Inflammatory macrophage treated with lipopolysaccharide for 1 hour (primary cell): ENCODE measurements at places on chromosomes 5 and 9.

GRCh38 chr5:135596788-135597187 lies 18.0 kb upstream of the CXCL14 start:
- DNase-seq = no peak

DNA sequence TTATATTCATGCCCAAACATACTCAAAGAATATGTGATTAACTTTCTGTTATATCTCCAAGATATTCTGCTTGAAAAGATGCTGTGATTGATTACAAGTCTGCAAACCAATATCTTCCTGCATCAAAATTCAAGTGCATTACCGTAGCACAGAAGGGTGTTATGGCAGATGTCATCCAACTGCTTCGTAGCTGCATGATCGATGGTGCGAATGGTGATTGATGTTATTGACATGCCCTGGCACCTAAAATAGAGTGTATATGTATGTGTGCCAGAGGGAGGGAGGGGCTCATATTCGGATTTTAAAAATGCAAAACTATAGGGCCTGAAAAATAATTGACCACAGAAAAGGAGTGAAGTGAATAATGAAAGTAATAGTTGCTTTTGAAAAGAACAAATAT lies 882.1 kb upstream of the NUDT12 start:
- no peak for DNase-seq

- DNase-seq = no peak
These were observed 8.4 kb downstream of the ZNF474 start for GRCh38 chr5:122137702-122138101.

- DNase-seq = peak; percentile 44
These were observed 23.4 kb downstream of the SH3TC2 start for GRCh38 chr5:149039506-149039905.

DNA sequence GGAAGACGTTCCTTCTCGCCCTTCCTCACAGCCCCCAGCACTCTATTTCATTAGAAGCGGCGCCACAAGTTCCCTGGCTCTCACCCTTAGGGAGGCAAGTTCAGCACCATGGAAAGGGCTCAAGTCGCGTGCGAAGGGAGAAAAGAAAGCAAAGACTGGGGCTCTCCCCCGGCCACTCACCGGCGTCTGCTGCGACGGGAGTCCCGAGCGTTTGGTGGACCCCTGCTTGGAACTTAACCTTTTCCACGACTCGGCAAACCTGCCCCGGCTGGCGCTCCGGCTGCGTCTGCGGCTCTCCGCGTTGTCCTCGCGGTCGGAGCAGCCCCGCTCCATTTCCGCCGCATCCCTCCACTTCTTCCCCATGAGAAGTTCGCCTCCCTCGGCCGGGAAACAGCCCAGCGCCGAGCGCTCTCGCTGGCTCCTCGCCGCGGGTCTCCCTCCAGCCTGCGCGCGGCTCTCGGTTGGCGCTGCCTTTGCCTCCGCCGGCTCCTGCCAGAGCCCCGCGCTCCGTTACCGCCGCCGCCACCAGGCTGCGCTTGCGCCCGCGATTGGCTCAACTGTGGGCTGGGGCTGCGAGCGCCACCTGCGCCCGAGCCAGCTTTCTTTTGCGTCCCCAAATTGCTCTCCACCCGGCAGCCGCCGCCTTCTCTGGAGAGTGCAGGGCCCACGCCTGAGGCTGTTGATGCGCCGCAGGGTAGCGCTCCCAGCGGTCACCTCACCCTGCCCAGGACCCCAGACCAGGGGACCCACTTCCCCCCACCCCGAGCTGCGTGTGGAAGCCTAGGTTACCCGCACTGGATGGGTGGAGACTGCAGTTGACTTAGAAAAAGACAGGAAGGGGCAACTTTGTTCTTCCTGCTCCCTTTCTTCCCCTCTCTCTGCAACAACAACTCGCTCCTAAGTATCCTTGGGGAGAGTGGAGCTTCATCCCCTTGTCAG lies 321.6 kb downstream of the CEMIP2 start:
- no peak for DNase-seq

GRCh38 chr9:105194234-105194633 lies 50.2 kb upstream of the SLC44A1 start:
- peak; percentile 68 for DNase-seq

DNA sequence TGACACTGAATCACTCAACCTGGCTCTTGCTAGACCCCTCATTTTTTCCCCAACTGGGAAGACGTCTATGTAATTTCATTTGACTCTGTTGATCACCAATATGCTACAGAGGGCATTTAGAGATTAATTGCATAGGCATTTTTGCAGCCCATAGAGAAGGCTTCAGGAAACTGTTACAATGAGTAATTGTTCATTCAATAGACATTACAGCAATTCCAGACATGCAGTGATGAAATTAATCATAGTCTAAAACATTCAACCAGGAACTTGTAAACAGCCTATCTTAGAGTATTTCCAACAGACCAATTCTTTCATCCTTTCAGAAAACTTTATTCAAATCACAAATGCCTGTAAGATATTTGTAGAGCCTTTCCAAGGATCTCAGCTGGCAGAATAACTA lies 122.3 kb downstream of the MARCHF11 start:
- no peak for DNase-seq

DNA sequence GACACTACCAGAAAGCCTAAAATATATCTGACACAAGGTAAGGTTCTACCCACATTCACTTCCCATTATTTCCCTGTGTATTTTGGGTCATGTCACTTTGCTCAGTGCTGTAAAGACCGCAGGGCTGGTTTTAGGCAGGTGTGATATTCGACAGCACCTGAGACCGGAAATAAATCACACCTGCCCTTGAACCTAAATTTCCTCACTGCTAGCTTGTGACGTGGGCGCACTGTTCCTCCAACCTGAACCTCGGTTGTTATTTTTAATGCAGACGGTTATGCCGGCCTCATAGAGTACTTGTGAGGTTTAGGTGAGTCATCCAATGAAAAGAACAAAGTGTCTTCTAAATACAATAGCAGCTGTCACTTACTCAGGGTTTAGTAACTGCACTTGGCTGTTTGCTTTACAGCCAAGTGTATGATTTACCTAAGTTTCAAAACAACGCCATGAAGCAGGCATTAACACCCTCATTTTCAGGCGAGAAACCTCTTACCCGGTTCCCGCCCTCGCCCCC lies 20.7 kb upstream of the ZNF782 start:
- DNase-seq = no peak

GRCh38 chr9:91714020-91714806 lies 235.8 kb downstream of the ROR2 start:
- no peak for DNase-seq

GRCh38 chr9:120625222-120625621 lies 45.3 kb upstream of the CDK5RAP2 start:
- DNase-seq = peak; percentile 39

DNA sequence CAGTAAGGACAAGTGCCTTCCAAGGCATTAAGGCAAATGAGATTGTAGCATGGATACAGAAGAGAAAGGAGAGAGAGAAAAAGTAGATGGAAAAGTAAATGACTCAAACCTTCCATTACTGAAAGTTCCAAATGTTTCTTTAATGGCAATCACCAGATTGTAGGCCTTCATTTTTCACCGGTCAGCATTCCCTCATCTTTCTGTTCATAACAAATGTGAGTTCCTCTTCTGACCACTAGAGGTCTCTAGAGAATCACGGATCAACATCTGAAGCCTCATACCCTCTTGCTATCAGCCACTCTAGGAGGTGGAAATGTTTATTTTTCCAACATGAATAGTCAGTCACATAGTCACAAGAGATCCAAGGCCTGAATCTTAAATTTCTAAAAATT lies 73.6 kb upstream of the RPS23 start:
- DNase-seq = peak; percentile 75

DNA sequence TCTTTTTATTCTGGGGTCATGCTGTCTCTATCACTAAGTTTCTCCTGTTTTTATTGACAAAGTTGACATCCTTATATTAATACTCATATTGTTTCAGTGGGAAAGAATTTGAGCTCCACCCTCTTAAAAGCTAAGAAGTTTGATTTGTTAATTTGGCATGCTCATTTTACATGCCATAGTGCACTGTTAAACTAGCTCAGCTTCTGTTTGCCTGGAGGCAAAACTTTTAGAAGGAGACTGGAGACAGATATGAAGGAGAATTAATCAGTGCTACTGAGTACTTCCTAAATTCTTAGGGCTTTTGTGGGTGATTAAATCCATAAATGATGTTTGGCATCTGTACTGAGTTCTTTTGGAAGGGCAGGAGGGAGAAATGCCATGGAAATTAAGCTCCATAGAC lies 138.9 kb downstream of the NTRK2 start:
- no peak for DNase-seq

- DNase-seq = no peak
These were observed 126.1 kb upstream of the WWC1 start for GRCh38 chr5:168165221-168165914.

- peak; percentile 69 for DNase-seq
These were observed 41.7 kb downstream of the ACTL7B start for GRCh38 chr9:108813951-108814601.

GRCh38 chr9:93669116-93669957 lies 93.0 kb downstream of the PHF2 start:
- DNase-seq = no peak

GRCh38 chr5:6737043-6737941 lies 24.1 kb downstream of the TENT4A start:
- peak; percentile 41 for DNase-seq

- no peak for DNase-seq
These were observed 25.8 kb downstream of the THBS4 start for GRCh38 chr5:80060966-80061365.

DNA sequence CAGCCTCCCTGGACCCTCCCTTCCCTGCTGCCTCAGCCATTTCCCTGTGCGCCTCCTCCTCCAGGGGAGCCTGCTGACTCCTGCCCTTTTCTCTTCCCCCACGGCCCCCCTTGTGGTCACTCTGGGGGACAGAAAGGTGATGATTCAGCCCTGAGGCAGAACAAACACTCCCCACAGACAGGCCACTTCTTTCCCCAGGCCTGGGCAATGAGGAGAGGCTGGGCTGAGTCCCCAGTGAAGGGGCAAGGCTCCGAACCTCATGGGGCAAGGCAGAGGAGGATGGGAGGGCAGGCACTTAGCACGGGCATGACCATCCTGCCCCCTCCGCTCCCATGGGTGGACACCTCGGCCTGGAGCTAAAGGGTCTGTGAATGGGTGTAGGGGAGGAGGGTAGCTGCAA lies 21.0 kb downstream of the CSF1R start:
- DNase-seq = peak; percentile 23

- DNase-seq = no peak
These were observed 78.5 kb upstream of the TBC1D2 start for GRCh38 chr9:98333703-98334582.

DNA sequence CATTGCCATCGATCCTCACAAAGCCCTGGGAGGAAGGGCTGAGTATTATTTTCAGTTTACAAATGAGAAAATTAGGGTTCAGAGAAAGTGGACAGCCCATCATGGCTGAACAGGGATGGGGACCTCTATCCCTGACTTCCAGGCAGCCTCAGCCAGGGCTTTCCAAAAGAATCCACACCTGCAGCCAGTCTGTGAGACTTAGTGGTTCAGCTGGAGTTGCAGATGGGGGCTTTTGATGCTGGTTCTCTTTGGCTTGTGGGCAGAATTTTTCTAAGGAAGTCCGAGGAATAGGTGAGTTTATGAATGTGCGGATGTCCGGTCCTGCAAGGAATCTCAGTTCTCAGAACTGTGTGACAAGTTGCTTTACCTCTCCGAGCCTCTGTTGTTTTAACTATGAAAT lies 138.1 kb downstream of the RGS3 start:
- DNase-seq = no peak

- DNase-seq = no peak
These were observed 154.5 kb downstream of the ARHGEF28 start for GRCh38 chr5:73780302-73781080.

DNA sequence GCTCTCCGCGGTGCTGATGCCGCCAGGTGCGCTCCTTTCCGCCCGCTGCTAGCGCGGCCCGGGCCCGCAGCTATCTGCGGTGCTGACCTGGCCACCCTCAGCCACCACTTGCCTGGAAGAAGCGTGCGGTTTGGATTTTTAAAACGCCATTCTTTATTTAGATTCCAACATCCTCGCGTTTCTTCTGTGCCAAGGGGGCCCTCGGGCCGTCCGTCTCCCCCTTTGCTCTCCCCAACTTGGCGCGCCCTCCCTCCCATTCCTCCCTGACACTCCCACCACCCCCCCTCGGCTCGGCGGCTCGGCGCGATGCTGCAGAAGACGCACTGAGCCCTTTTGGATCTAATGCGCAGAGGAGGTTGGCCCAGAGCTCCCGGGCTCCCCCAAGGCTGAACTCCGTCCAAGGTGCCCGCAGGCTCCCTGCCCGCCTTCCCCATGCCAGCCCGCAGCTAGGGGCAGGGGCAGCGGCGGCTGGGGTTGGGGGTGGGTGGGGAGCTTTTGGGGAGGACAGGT lies at the start of gene BARHL1:
BARHL1 (plus strand) TSS at position 331 of the 510 bp plus-strand sequence. CDS start 192 bp downstream, outside the sequence.
- DNase-seq = no peak

DNA sequence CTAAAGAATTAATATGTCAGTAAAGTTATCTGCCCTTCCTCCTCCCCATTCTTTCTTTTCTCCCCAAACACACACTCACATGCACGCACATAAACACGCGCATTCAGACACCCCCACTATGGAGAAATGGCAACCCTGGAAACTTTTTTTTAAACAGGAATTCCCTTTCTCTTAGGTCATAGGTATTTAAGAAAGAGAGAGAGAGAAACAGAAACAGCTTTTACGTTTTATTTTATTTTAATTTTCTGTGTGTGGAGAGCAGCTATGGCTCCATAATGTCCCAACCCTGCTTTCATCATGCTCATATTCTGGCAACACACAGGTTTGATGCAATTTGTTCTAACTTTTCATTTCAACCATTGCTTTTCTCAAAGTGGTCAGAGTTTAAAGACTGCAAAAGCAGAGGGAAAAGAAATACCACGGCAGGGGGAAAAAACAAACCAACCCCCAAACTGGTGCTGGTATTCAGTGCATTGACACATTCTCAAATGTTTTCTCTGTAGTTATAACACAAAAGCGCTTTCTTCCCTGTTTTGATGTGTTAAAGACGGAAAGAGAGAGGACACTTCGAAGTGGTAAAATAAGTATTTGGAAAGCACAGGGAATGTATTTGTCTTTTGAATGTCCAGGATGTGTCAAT lies 126.0 kb upstream of the TMEM161B start:
- no peak for DNase-seq

- no peak for DNase-seq
These were observed 145.7 kb upstream of the TRIM32 start for GRCh38 chr9:116541402-116541801.

- DNase-seq = no peak
These were observed 5.8 kb downstream of the GCNT4 start for GRCh38 chr5:75046366-75047142.

- no peak for DNase-seq
These were observed 5.2 kb upstream of the ST6GALNAC6 start for GRCh38 chr9:127904561-127905003.

DNA sequence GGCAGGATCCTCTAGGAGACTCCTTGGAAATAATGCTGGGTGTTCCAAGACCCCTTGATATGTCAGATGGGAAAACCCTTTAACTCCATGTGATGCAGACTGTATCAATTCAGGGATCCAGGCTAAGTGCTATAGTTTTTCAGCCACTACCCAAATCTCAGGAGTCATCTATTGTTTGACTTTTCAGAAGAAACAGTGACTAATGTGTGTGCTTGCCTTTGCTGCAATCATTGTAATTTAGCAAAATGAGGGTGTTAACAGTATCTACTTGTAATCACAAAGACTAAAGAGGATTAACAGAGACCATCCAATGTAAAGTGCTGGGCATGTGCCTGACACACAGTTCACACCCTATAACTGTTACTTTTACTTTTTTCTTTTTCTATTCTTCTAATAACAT lies 309.6 kb upstream of the RFX3 start:
- no peak for DNase-seq
